ENCODE measurements at places on chromosomes 1 and 21. TPM values are rescaled to one million over a fixed set of nuclear protein-coding genes. Genes with fewer than 3 reads are reported as not detected.
A peak's percentile ranks its signal among the peaks of the same experiment; 100 is the strongest.

The CFHR2 gene
- total RNA-seq = not detected

The PAQR6 gene
- total RNA-seq = 1.2 TPM

The AZIN2 gene
- total RNA-seq = 2.4 TPM

The CASQ1 gene
- not detected for total RNA-seq

The IL23R gene
- total RNA-seq = not detected

GRCh38 chr1:59076612-59077011 lies 220.3 kb upstream of the FGGY start:
- DNase-seq = no peak

GRCh38 chr1:46725736-46726108 lies 6.8 kb upstream of the EFCAB14 start:
- DNase-seq = no peak

DNA sequence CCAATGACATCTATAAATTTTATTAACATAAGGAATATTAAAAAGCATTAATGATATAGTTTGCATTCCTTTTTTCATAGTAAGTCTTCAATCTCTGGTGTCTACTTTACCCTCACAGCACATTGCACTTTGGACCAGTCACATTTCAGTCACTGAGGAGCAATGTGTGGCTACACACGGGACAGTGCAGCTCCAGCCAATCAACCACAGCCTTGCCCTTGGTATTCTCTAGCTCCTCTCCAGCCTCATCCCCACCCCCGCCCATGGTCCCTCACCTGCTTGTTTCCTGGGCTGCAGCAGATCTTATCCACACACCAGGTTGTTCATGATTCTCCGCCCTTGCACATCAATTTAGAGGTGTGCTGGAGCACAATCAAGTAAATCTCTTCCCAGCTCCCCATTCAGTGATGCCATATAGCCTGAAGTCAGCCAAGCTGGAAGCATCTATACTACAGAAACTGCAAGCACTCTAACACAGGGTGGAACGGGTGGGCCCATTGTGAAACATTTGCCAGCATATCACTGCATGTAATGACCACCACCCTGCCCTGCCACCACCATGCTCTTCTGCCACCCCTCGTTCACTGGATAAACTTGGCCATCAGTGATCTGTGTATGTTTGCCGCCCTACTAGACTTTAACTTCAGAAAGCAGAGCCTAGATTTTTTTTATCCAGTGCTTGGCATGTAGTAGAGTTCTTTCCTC lies 93.0 kb upstream of the SLC44A3 start:
- no peak for DNase-seq

DNA sequence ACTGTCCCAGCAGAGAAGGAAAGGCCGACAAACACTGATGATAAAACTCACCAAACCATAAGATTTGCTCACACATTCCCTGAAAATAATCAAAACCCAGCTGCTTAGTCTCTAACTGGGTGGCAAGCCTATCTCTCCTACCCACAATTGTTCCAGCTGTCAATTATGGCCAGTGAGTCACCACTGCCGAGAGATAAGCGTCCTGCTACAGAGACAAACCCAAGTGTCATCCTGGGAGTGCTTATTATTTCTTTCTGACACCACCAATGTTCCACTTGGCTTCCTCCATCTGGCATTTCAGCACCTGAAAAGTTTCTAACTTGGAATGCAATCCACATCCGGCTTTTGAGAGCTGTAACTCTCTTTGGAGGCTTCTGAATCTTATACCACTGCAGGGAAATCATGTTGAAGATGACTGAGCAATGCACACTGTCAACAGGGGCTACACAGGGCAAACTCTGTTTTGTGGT lies 51.5 kb upstream of the VAV3 start:
- peak; percentile 87 for DNase-seq

DNA sequence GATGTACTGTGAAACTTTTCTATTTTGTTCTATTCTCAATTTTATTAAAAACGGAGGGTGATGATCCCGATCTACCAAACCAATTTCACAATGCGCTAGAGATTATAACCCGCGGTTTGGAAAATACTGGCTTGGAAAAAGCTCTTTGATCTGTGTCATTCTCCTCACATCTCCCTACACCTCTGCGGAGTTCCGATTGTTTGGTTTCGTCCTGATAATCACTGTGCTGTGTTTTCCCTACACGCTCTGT lies 536 bp upstream of the ABCD3 start:
- DNase-seq = no peak

GRCh38 chr1:218488986-218489385 lies 143.8 kb downstream of the TGFB2 start:
- DNase-seq = peak; percentile 40

DNA sequence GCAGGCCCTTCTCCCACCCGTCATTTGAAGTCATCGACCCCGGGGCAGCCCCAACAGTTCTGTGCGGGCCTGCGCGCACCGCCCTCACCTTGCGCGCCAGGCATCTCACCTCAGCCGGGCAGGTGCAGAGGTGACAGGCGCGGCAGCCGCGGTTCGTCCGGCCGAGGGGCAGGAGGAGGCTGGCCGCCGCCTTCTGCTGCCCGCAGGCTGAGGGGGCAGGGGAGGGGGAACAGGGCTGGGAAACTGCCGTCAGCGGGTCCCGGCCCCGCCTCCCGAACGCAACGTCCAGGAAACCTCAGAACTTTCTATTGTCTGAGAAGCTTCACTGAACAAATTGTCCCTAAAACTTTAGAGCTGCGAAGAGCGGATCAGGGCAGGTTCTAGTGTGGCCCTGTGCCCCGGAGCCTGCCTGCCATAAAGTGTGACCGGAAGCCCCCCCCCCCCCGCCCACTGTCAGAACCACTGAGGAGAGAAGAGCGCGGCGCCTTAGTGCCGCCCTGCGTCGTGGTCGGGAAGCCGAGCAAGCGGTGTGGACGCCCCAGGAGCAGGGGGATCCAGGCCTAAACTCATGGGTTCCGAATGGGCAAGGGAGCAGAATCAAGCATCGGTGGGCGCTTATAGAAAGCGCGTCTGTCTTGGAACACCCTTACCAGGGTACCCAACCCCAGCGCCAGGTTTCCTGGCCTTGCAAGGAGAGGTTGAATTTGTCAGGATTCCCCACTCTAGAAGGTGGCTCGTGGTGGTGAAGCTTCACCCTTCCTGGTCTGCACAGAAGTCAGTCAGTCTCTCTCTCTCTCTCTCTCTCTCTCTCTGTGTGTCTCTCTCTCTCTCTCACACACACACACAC lies 13.3 kb upstream of the TBX15 start:
- no peak for DNase-seq

- DNase-seq = no peak
Measured at GRCh38 chr1:147626739-147627138, 43.6 kb downstream of the ACP6 start.

- DNase-seq = no peak
Measured at GRCh38 chr21:41570791-41571355, 62.9 kb upstream of the TMPRSS2 start.

GRCh38 chr1:192489748-192490147 lies 85.8 kb upstream of the RGS1 start:
- peak; percentile 89 for DNase-seq

DNA sequence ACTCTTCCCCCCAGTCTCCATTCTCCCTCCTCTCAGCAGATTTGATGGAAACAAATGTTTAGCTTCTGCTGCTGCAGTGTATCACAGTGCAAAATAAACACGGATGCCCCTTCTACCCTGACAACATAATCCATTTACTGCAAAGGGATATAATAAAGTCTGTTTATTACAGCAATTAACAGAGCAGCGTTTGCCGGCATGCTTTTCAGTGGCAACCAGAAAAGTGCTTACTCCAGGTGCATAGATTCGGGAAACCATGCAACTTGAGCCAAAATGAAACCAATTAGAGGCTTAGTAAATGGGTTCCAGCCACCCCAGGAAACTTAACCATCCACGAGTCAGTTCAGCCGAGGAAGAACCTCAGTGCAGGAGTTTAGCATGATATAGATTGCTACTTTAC lies 12.9 kb upstream of the LEMD1 start:
- no peak for DNase-seq

- peak; percentile 94 for DNase-seq
Measured at GRCh38 chr1:58397187-58397820, 149.2 kb downstream of the OMA1 start.
